ENCODE measurements at places on chromosomes 7 and 10. TPM values are rescaled to one million over a fixed set of nuclear protein-coding genes. Genes with fewer than 3 reads are reported as not detected.

The IGF2BP3 gene
- polyA plus RNA-seq: 90.2 TPM

The RPEL1 gene
- polyA plus RNA-seq: not detected

The MRLN gene
- polyA plus RNA-seq: 0.94 TPM

The FBXL13 gene
- 1.8 TPM for polyA plus RNA-seq

The MLXIPL gene
- polyA plus RNA-seq: 5.5 TPM

The PLCE1 gene
- polyA plus RNA-seq: 43.1 TPM

The FXYD4 gene
- polyA plus RNA-seq: not detected

The ANLN gene
- 24.2 TPM for polyA plus RNA-seq

The HYAL4 gene
- polyA plus RNA-seq: 0.10 TPM

The NEBL gene
- polyA plus RNA-seq: 81.5 TPM

The GIMAP4 gene
- 24.8 TPM for polyA plus RNA-seq

The TAS2R4 gene
- polyA plus RNA-seq: 5.1 TPM

The FRA10AC1 gene
- polyA plus RNA-seq: 46.6 TPM

The PRR15 gene
- polyA plus RNA-seq: 4.7 TPM

The PTF1A gene
- not detected for polyA plus RNA-seq

The GRM3 gene
- polyA plus RNA-seq: 0.16 TPM

The AKR1E2 gene
- 4.8 TPM for polyA plus RNA-seq

The IKZF1 gene
- polyA plus RNA-seq: 1.8 TPM

The ASB4 gene
- 0.33 TPM for polyA plus RNA-seq

The TRIM56 gene
- 23.2 TPM for polyA plus RNA-seq

The SFTPA1 gene
- polyA plus RNA-seq: 0.04 TPM

The NFE2L3 gene
- polyA plus RNA-seq: 38.5 TPM

The C7orf57 gene
- 0.43 TPM for polyA plus RNA-seq

The NUTM2A gene
- polyA plus RNA-seq: 4.8 TPM

The NKX1-2 gene
- polyA plus RNA-seq: not detected

The NPSR1 gene
- not detected for polyA plus RNA-seq

The EIF3B gene
- 174 TPM for polyA plus RNA-seq

The GTF2IRD1 gene
- polyA plus RNA-seq: 51.5 TPM

The ASAH2B gene
- 12.1 TPM for polyA plus RNA-seq

The OGDHL gene
- 54.4 TPM for polyA plus RNA-seq
